ENCODE measurements at places on chromosomes 6 and 20. TPM values are rescaled to one million over a fixed set of nuclear protein-coding genes. Genes with fewer than 3 reads are reported as not detected.

GRCh38 chr6:136646377-136646776, 96.2 kb upstream of the MAP7 start:
- H3K4me3 ChIP-seq: no peak overlapping the region
- H3K27me3 ChIP-seq: no peaks in the 10 kb centered on the region
- H3K36me3 ChIP-seq: no peaks in the 10 kb centered on the region
- no peak for DNase-seq
- no peak overlapping the region for H3K27ac ChIP-seq

Gene PROKR2
- 5.9 TPM for total RNA-seq

GRCh38 chr6:85464260-85464644, 14.4 kb downstream of the NT5E start:
- H3K27me3 ChIP-seq: peaks cover 14% of the 10 kb centered on the region
- H3K4me3 ChIP-seq: no peak overlapping the region
- no peaks in the 10 kb centered on the region for H3K36me3 ChIP-seq
- DNase-seq: no peak
- no peak overlapping the region for H3K27ac ChIP-seq
- peaks cover 10% of the 10 kb centered on the region for H3K4me1 ChIP-seq

DNA sequence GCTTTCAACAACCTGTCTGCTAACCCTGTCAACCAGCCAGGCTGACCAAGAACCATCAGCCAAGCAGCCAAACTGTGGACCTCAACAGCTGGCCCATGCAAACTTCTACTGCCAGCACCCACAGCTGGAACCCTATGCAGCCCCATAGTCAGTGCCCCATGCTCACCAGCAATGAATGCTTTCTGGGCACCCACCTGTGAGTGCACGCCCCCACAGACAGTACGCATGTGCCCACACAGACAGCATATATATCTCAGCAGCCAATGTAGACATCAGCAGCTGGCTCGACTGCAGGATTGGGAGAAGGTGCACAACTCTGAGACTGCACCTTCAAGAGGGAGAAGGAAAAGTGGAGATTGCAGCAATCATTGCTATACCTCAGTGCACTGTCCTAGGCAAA, 1534.6 kb downstream of the GRIK2 start:
- no peak overlapping the region for H3K4me3 ChIP-seq
- H3K36me3 ChIP-seq: no peaks in the 10 kb centered on the region
- H3K27me3 ChIP-seq: no peaks in the 10 kb centered on the region
- no peak for DNase-seq
- H3K4me1 ChIP-seq: no peaks in the 10 kb centered on the region
- H3K27ac ChIP-seq: no peak overlapping the region

Gene TBX18
- total RNA-seq: 8.2 TPM

- no peaks in the 10 kb centered on the region for H3K36me3 ChIP-seq
- H3K4me3 ChIP-seq: no peak overlapping the region
These were observed 880.4 kb downstream of the EPHA7 start for GRCh38 chr6:92538926-92539325.

GRCh38 chr6:121413879-121414278, 21.6 kb upstream of the GJA1 start:
- no peak overlapping the region for H3K27ac ChIP-seq
- H3K36me3 ChIP-seq: no peaks in the 10 kb centered on the region
- H3K27me3 ChIP-seq: no peaks in the 10 kb centered on the region
- H3K4me1 ChIP-seq: peaks cover 7% of the 10 kb centered on the region
- no peak overlapping the region for H3K4me3 ChIP-seq
